ENCODE measurements at places on chromosomes 7 and 10.

DNA sequence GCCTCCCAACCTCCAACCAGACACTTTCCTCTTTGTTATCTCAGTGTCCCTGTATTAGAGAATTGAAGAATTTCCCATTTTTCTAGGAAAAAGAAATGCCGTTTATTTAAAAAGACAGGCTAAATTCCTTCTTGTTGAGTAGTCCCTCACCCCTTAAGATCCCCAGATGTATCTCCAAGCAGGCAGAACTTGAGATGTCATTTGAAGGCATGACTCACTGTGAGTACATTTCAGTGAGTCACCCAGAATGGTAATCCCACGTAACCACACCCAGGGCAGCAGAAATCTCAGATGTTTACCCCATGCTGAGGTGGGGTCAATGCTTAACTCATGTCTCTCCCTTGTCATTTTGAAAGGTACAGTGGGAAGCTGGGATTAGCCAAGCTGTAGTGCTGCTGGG lies 4.4 kb downstream of the ZNF655 start:
- peak; percentile 99 for DNase-seq

GRCh38 chr7:93558705-93559614 lies 15.6 kb downstream of the CALCR start:
- DNase-seq: peak; percentile 3

GRCh38 chr10:70847659-70848360 lies 32.1 kb downstream of the SGPL1 start:
- DNase-seq: peak; percentile 36

- no peak for DNase-seq
Observed at GRCh38 chr7:77580762-77581350, 43.8 kb downstream of the PTPN12 start.

DNA sequence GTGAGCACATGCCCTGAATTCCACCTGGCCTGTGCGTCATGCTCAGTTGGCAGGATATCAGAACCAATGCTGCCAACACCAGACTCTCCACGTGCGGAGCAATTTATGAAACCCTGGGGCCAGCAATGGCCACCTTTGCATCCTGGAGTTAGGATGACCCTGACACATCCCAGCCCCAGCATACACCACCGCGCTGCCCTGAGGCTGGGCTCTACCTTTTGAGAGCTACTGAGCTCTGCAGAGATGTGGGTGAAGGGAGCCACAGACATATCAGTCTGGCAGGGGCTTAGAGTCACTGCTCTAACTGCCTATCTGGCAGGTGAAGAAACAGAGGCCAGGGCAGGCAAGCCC lies 41.9 kb downstream of the SYPL1 start:
- DNase-seq: no peak

All from fibroblast of upper back skin (primary cell).